WTC11 (cell line): ENCODE measurements at places on chromosomes 3 and 15. TPM values are rescaled to one million over a fixed set of nuclear protein-coding genes. Genes with fewer than 3 reads are reported as not detected.

DNA sequence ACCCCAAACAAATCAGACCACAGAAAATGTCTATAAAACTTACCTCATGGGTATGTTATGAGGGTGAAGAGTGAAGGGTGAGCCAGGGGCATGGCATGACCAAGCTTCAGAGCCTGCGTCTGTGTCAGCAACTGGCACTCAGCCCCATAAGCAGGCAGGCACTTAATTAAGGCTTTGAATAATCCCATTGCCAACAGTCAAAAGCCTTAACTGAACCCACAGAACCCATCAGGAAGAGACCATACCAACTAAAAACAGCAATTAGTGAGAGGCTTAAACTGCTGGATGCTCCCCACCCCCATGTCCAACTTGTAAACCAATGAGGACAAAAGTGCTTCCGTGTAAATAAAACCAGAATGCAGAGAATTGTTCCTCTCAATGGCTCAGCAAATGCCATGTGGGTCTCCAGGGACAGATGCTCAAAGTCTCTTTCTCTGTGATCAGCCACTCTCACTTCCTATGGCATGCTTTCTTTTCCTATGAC is 126.0 kb downstream of the MYLK start:
- no peak overlapping the region for H3K27ac ChIP-seq
- H3K27me3 ChIP-seq: no peaks in the 10 kb centered on the region
- no peak for DNase-seq
- H3K4me1 ChIP-seq: peaks cover 6% of the 10 kb centered on the region

GRCh38 chr15:91873138-91873536 is 19.6 kb downstream of the SLCO3A1 start:
- H3K4me1 ChIP-seq: peaks cover 12% of the 10 kb centered on the region
- no peak for DNase-seq
- H3K4me3 ChIP-seq: no peak overlapping the region

DNA sequence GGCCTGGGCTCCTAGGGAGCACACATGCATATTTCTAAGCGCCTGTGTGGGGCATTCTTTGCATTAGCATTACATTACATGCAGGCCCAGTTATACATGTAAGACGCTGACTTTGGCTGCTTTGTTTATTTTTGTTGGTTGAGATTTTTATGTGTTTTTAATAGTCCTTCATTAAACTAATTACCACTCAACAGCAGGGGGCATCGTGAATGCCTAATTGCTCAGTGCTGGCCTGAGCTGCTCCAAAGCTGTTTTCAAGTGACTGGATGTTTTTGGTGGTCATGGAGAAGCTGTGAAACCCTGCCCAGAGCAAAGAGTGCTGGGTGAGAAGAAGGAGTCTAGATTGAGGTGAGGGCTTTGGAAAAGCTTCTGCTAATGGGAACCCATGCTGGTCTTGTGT is 41.5 kb downstream of the GPD1L start:
- peak overlapping the region; percentile 10 for H3K27ac ChIP-seq
- no peak for DNase-seq
- no peaks in the 10 kb centered on the region for H3K36me3 ChIP-seq

GRCh38 chr3:62940771-62941563 is 65.8 kb upstream of the CADPS start:
- DNase-seq: no peak
- peak overlapping the region; percentile 32 for H3K27ac ChIP-seq
- H3K4me3 ChIP-seq: no peak overlapping the region
- H3K27me3 ChIP-seq: peaks cover 3% of the 10 kb centered on the region; the same call in 1 of the 2 replicates
- peaks cover 11% of the 10 kb centered on the region for H3K36me3 ChIP-seq

GRCh38 chr3:14110699-14111098 is 14.0 kb downstream of the CHCHD4 start:
- H3K27ac ChIP-seq: no peak overlapping the region
- no peak overlapping the region for H3K4me3 ChIP-seq

- no peak for DNase-seq
- no peak overlapping the region for H3K27ac ChIP-seq
- no peaks in the 10 kb centered on the region for H3K36me3 ChIP-seq
- H3K4me1 ChIP-seq: peaks cover 28% of the 10 kb centered on the region
- peaks cover 25% of the 10 kb centered on the region for H3K27me3 ChIP-seq
These were observed 3.1 kb downstream of the PPP1R2 start for GRCh38 chr3:195540027-195540426.

The HHLA2 gene
- 0.07 to 0.14 TPM (median 0.09 TPM) in 3 replicates for total RNA-seq

The STAB1 gene
- 1.9 to 2.6 TPM (median 2.1 TPM) in 3 replicates for total RNA-seq

The SNTN gene
- not detected in 3 replicates for total RNA-seq

The PLA1A gene
- 0.11 TPM in 1 of 3 replicates, not detected in the others for total RNA-seq
